Neural progenitor cell (in vitro differentiated cells): ENCODE measurements at places on chromosomes 3 and 15.
A peak's percentile ranks its signal among the peaks of the same experiment; 100 is the strongest.

DNA sequence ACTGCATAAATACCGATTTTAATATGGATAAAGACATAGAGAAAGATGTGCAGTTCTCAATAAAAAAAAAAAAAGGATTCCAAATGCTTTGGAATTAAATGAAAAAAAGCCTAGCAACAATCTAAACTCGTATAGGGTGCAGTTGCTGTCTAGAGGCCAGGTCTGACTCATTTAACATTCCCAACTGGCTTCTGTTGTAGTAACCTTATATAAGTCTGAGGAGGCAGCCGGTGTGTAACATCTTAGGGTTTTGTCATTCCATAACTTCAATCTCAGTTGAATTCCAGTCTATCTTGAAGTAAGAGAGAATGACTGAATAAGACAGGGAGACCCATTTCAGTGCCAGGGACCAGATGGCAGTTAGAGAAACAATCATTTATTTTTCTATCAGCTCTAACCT, 6.5 kb downstream of the PDCD10 start:
- DNase-seq: no peak

- no peak for DNase-seq
Observed at GRCh38 chr3:194727435-194728128, 41.9 kb downstream of the FAM43A start.

DNA sequence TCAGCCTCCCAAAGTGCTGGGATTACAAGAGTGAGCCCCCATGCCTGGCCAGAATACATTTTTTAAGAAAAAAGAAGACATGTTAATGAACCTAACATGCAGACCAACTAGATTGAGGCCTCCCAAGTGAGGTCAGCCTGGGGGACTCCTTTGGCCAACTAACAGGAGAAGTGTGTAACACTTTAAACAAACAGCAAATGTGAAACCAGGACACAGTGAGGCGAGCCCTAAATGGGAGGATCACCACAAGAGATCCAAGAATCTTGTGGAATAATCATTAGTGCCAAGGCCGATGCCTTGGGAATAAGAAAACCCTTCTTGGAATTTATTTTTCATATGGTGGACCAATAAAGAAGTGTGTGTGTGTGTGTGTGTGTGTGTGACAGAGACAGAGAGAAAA, 73.9 kb downstream of the ATP10A start:
- DNase-seq: no peak

- no peak for DNase-seq
Observed at GRCh38 chr15:29097168-29097567, 172.5 kb downstream of the NSMCE3 start.

GRCh38 chr3:72950372-72950771, 46.2 kb upstream of the PPP4R2 start:
- DNase-seq: no peak

- no peak for DNase-seq
Observed at GRCh38 chr15:87645723-87646122, 610.8 kb downstream of the NTRK3 start.

GRCh38 chr15:100769043-100769974, 110.3 kb upstream of the ALDH1A3 start:
- DNase-seq: no peak

DNA sequence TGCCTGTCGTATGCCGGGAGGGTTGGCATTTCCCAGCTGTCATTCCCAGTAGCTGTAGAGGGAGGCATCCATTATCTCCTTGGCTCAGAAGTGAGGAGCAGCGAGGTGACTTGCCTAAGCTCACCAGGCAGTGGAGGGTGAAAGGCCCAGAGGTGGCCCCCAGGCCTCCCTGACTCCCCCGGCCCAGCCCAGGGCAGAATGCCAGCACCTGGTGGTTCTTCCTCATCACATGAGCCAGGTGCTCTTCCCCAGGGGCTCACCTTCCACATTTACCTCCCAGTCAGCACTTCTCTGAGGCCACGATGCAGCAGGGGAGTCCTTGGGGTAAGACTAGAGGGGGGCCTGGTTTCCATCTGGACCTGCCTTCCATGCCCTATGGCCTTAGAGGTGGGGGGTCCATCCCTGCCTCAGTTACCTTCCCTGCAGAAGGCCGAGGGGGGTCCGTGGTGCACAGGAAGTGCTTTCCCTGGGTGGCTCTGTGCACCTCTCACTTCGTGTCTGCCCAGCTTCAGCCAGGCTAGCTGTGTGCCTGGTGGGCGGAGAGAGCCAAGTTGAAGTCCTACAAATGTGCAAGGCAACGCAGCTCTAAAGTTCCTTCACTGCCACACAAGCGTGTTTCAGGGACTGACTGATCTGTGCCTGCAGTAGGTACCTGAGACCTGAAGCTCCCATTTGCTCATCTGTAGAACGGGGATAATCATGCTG, 70.3 kb upstream of the PLXNA1 start:
- no peak for DNase-seq

- no peak for DNase-seq
Observed at GRCh38 chr15:43966646-43967045, 139.8 kb downstream of the WDR76 start.

DNA sequence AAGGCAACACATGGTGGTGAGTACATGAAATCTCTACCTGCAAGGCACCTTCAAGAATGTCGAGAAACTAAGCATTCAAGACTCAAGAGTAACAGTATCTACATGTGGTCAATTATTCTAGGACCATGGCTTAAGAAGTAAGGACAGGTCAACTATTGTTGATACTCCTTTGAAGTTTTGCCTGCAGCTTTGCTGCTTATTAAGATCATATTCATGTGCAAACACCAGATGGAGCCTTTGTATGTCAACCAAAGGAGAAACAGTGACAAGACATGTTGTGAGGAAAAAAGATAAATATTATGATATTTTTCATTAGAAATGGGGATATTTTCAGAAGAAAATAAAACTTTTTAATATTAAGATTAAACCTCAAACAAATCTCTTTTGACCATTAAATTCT, 52.3 kb upstream of the FGF7 start:
- no peak for DNase-seq

DNA sequence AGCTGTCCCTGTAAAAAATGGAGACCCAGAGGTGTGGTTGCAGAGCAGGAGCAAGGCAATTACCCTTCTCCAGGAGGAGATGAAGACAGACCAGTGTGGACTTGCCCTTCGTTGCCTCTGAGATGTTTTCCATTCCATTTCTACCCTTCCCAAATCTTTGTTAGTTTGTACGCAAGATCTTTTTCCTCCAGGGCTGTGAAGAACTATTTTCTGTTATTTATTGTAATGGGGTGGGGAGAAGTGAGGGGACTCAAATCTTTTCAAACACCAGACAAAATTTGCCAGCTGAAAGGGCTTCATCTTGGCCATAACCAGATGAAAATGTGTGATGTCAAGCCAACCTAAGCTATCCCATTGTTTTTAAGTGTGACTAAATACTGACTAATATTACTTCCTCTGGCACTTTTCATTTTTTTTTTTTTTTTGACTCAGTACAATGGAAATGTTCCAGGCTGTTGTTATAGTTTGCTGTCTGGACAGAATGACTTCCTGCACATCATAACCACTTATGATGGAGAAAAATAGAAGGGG, 271.3 kb upstream of the TPRG1 start:
- no peak for DNase-seq

- peak; percentile 20 for DNase-seq
Observed at GRCh38 chr3:179324270-179324754, 1.5 kb downstream of the ZNF639 start.

DNA sequence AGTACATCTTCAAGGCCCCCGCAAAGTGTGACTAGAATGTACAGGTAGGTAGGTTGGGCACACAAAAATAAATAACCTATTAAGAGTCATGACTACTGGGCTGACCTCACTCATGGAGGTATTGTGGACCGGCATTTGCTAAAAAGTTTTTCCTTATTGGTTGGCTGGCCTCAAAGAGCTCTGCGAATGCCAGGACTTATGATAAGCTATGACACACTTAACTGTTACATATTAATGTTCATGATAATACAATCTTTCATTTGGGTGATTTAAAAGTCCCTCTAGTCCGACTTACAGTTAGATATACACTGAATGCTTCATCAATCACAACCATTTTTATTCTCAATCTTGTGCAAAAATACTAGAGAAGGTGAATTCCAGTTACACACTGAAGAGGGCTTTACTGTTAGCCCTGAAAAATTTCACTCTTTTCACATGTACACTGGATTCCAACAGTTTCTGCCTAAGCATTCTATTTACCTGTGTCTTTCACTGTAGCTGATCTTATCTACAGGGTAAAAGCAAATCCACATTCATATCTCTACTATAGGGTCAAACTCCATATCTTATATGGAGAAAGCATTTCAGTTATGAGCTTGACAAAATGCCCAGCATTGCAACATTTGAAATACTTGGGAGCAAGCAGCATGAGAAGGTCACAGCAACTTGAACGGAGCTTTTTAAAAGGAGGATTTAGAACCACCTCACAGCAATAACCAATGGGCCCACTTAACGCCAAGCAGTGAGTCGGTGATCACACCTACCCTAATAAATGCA, 329.1 kb downstream of the FOXP1 start:
- no peak for DNase-seq

GRCh38 chr3:18250991-18251390, 174.1 kb downstream of the SATB1 start:
- DNase-seq: no peak

DNA sequence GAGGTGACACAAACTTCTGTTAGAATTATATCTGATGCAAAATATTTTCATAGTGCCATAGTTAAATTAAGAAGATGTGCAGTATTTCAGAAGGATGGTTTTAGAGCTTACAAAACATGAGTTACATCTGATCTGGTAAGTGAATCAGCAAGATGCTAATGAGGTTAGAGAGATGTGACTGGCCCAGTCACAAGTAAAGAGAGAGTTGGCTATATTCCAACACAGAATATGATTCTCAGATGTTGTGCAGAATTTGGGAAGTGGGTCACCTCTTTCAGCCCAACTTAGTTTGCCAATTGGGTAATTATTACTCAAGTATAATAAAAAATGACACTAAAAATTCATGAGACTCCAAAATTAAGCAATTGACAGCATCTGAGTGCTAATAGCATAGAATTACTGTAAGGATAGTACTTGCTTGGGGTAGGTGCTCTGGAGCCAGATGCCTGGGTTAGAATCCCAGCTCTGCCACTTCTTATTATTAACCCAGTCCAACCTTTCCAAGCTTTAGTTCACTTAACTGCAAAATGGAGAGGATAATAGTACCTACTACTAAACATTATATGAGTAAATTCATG, 30.8 kb downstream of the P2RY1 start:
- no peak for DNase-seq
